Endothelial cell of umbilical vein (primary cell): ENCODE measurements at places on chromosomes 7 and 10. TPM values are rescaled to one million over a fixed set of nuclear protein-coding genes. Genes with fewer than 3 reads are reported as not detected.

DNA sequence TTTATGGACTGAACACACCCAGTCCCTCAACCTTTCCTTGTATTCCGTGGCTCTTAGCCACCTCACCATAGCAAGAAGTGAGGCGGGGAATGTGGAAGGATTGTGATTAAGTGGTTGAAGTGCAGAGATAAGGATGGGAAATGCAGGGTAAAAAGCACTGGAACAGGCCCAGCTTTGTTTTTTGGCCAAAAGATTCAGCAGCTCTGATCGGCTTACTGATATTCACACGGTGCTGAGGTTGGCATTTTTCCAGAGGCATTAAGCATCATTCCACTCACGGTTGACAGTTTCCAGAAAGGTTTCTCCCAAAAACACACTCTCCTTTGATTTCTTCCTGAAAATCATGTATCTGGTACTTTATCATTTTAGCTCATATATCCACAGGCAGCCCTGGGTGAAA is 544.2 kb downstream of the CNTNAP2 start:
- no peaks in the 10 kb centered on the region for H3K4me1 ChIP-seq
- no peak overlapping the region for H3K4me3 ChIP-seq
- H3K27me3 ChIP-seq = no peaks in the 10 kb centered on the region
- no peak for DNase-seq
- no peaks in the 10 kb centered on the region for H3K36me3 ChIP-seq

GRCh38 chr10:52771534-52772445 is 794 bp downstream of the MBL2 start:
- H3K27ac ChIP-seq = no peak overlapping the region
- no peak for DNase-seq
- peaks cover 2% of the 10 kb centered on the region for H3K27me3 ChIP-seq
- no peaks in the 10 kb centered on the region for H3K4me1 ChIP-seq

EGR2 gene
- 0.47 and 0.54 TPM in 2 replicates for polyA plus RNA-seq

- H3K27me3 ChIP-seq = no peaks in the 10 kb centered on the region
- H3K4me1 ChIP-seq = no peaks in the 10 kb centered on the region
- H3K4me3 ChIP-seq = no peak overlapping the region
- no peak overlapping the region for H3K27ac ChIP-seq
- no peak for DNase-seq
- no peaks in the 10 kb centered on the region for H3K36me3 ChIP-seq
Measured at GRCh38 chr10:105875050-105875449, 1234.0 kb downstream of the SORCS3 start.

RNLS gene
- 3.5 and 4.6 TPM in 2 replicates for polyA plus RNA-seq

DNA sequence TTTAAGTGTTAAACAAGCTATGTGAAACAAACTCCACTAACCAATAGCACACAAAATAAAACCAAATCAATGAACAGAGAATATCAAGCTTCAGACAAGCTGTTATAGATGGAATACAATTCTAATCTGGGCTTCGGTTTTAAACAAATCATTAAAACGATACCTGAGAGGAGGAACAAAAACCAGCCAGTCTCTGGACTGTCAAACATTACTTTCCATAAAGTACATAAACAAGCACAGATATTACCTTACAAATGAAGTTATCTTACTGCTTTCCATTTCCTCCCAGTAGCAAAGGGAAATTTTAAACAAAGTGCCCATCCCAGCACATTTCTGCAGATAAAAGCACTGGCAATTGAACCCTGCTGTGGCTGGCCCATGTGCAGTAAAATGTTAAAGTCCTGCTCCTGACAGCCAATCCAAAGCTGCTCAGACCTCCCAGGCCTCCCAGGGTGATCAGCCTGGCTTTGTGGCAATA is 128.0 kb downstream of the NRCAM start:
- H3K27ac ChIP-seq = no peak overlapping the region
- DNase-seq = no peak
- H3K4me1 ChIP-seq = no peaks in the 10 kb centered on the region
- H3K36me3 ChIP-seq = no peaks in the 10 kb centered on the region
- no peaks in the 10 kb centered on the region for H3K27me3 ChIP-seq
- H3K4me3 ChIP-seq = no peak overlapping the region

LIPK gene
- polyA plus RNA-seq = not detected in 2 replicates

FOXI2 gene
- polyA plus RNA-seq = not detected in 2 replicates

PDSS1 gene
- 9.1 and 10.1 TPM in 2 replicates for polyA plus RNA-seq

DNA sequence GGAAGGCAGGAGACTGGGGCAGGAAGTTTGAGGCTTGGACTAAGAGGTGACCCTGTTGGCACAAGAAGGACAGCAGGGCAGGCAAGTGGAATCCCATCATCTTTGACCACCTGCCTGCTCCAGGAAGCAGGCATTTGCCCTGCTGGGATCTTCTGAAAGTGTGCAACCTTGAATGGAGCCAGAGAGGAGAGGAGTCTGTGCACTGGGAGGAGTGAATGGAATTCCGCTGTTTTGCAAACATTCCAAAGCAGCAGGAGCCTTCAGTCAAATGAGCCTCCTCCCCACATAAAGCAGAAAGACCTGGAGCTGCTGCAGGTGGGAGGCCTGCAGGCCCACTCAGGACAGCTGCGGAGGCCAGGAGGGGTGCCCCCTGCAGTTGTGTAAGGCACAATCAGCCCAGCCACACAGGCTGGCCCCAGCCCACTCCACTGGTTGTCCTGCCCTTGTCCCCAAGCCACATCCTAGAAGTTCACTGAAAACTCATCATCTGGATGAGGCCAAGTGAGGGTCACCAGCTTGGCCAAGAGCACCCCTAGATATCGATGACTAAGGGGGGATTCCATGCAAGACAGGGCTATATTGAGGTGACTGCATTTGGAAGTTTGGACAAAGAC is 249.5 kb downstream of the RPS24 start:
- peaks cover 16% of the 10 kb centered on the region for H3K4me1 ChIP-seq
- H3K4me3 ChIP-seq = no peak overlapping the region
- DNase-seq = no peak
- no peak overlapping the region for H3K27ac ChIP-seq
- H3K36me3 ChIP-seq = no peaks in the 10 kb centered on the region
- no peaks in the 10 kb centered on the region for H3K27me3 ChIP-seq

- no peaks in the 10 kb centered on the region for H3K27me3 ChIP-seq
- no peak overlapping the region for H3K4me3 ChIP-seq
- H3K27ac ChIP-seq = no peak overlapping the region
Measured at GRCh38 chr10:103124420-103125096, 68.5 kb downstream of the NT5C2 start.

DNA sequence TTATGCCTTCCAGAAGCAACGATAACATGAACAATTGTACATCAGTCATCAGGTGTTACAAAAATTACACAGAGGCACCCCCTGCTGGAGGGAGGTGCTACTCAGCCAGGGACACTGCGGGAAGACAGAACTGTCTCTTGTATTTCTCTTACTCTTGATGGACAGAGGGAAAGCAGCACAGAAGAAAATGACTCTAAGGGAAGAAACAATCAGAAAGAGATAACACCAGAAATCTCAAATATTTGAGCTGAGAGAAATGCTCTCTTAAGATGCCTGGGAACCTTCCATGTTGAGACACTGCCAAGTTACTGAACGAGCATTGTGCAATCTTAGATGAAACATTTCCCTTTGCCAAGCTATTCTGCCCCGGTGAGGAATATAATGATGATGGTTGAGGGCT is 227.6 kb upstream of the NPSR1 start:
- H3K4me1 ChIP-seq = no peaks in the 10 kb centered on the region
- no peaks in the 10 kb centered on the region for H3K36me3 ChIP-seq
- no peak overlapping the region for H3K27ac ChIP-seq
- H3K4me3 ChIP-seq = no peak overlapping the region
- DNase-seq = peak; percentile 47

GRCh38 chr10:71344993-71345480 is 26.0 kb downstream of the SLC29A3 start:
- H3K4me1 ChIP-seq = peaks cover 2% of the 10 kb centered on the region
- H3K4me3 ChIP-seq = no peak overlapping the region

CCDC172 gene
- not detected in 2 replicates for polyA plus RNA-seq

SEMA4G gene
- 10.4 and 12.7 TPM in 2 replicates for polyA plus RNA-seq

- no peaks in the 10 kb centered on the region for H3K4me1 ChIP-seq
- no peak overlapping the region for H3K27ac ChIP-seq
- H3K4me3 ChIP-seq = no peak overlapping the region
- no peaks in the 10 kb centered on the region for H3K36me3 ChIP-seq
- DNase-seq = peak; percentile 16
- no peaks in the 10 kb centered on the region for H3K27me3 ChIP-seq
Measured at GRCh38 chr7:110994028-110994967, 96.6 kb upstream of the LRRN3 start.

DNA sequence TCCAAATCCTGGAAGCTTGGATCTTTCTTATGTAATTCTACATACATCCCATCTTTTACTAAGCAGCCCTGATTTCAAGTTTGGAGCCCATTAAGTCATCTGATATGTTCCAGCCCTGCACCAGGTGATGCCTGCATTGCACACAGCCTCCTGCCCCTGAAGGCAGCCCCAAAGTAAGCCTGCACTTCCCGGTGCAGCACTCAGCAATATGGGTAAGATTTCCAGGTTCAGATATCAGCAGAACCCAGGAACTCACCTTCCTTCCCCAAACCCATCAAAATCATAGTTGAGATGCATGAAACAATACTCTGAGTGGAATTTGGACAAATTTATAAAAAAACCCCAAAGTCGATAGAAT is 333 bp upstream of the DDC start:
- H3K27ac ChIP-seq = no peak overlapping the region
- H3K4me1 ChIP-seq = no peaks in the 10 kb centered on the region
- H3K36me3 ChIP-seq = no peaks in the 10 kb centered on the region
- DNase-seq = no peak
- no peak overlapping the region for H3K4me3 ChIP-seq
- peaks cover 10% of the 10 kb centered on the region for H3K27me3 ChIP-seq

DNA sequence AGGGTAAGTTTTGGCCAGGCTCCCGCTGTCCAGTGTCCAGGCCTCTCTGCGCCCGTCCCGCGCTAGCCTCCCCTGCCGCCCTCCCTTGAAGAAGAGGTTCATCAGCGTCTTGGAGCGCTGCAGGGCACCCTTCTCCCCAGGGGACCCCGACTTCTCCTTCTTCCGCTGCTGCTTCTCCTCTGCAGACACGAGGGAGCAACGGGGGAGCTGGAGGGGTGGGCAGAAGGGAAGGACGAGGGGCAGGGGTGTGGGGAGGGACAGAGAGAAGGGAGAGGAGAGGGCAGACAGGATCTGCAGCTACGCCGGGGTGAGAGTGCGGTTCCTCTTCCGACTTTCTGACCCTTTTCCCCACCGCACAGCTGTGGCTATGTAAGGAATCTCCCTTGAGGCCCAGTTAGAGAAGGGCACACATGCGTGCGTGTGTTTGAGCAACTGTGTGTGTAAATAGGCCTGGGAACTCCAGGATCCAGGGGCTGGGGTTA is 12.8 kb downstream of the PDZD7 start:
- DNase-seq = no peak
- no peak overlapping the region for H3K27ac ChIP-seq

DNA sequence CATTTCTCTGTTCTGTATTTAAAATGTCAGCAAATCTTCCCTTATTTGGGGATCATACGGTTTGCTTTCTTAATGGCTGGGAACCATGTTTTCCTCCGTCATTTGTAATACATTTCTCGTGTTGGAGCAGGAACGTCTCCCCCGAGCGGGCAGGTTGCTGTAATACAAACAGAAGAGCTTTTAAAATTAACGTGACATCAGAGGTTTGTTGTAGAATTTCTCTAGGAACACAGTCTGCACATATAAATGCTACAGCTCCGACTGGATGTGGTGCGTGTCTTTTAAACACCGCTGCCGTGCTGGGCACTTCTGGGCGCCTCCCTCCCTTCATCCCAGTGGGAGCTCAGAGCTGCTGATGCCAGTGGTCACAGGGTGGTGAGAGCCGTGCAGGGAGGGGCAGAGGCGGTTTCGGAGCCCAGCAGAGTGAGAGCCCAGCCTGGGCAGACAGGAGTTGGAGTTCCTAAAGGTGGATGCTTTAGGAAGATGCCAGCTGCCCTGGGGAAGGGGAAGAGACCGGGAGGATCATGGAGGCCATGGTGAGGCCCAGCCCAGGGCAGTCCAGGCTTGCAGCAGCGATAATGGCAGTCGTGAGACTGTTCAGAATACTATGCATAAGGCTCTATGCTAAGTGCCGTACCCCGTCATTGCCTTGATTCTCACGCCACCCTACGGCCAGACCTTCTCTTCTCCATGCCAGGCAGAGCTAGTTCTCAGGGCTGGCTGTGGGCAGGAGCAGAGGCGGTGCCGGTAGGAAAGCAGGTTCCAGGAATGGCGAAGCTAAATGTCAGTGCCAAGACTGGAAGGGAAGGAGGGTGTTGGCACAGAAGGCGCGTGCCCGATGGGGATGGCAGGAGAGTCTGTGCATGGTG is 96.2 kb downstream of the GLRX3 start:
- H3K36me3 ChIP-seq = no peaks in the 10 kb centered on the region
- H3K27me3 ChIP-seq = no peaks in the 10 kb centered on the region
- no peak overlapping the region for H3K4me3 ChIP-seq
- H3K27ac ChIP-seq = no peak overlapping the region
- no peaks in the 10 kb centered on the region for H3K4me1 ChIP-seq
- DNase-seq = no peak

- H3K27ac ChIP-seq = no peak overlapping the region
- peaks cover 22% of the 10 kb centered on the region for H3K36me3 ChIP-seq
- H3K4me1 ChIP-seq = peaks cover 25% of the 10 kb centered on the region
- H3K4me3 ChIP-seq = peak overlapping the region; percentile 66
Measured at GRCh38 chr7:149196705-149197171, 1.4 kb downstream of the ZNF282 start.

- no peaks in the 10 kb centered on the region for H3K4me1 ChIP-seq
- no peaks in the 10 kb centered on the region for H3K27me3 ChIP-seq
- H3K4me3 ChIP-seq = no peak overlapping the region
- no peaks in the 10 kb centered on the region for H3K36me3 ChIP-seq
- DNase-seq = no peak
Measured at GRCh38 chr10:113441220-113441619, 111.6 kb upstream of the HABP2 start.

ARPC1A gene
- polyA plus RNA-seq = 171 and 200 TPM in 2 replicates

DNA sequence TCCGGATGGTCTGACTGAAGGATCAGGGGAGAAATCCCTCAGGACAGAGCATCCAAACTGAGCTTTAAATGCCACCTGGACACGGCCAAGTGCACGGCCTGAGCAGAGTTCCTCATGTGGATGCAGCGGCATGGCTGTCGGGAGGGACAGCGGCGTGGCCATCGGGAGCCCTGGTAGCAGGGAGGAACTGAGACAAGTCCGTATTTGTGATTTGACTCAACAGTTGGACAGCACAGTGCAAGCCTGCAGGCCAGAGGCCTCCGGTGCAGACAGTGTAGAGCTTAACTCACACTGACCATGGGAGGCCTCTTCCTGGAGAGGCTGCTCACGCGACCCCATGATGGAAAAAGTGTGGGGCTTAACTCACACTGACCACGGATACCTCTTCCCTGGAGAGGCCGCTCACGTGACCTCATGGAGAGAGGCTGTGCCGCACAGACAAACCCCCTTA is 207.4 kb downstream of the DIP2C start:
- H3K4me3 ChIP-seq = no peak overlapping the region
- H3K4me1 ChIP-seq = peaks cover 8% of the 10 kb centered on the region
- DNase-seq = no peak
- no peaks in the 10 kb centered on the region for H3K36me3 ChIP-seq
